Stimulated activated CD8-positive, alpha-beta memory T cell treated with anti-CD3 and anti-CD28 coated beads, Interleukin-15, amount 100 ng/mL, for 1 hour (primary cell): ENCODE measurements at places on chromosomes 12 and 14.

DNA sequence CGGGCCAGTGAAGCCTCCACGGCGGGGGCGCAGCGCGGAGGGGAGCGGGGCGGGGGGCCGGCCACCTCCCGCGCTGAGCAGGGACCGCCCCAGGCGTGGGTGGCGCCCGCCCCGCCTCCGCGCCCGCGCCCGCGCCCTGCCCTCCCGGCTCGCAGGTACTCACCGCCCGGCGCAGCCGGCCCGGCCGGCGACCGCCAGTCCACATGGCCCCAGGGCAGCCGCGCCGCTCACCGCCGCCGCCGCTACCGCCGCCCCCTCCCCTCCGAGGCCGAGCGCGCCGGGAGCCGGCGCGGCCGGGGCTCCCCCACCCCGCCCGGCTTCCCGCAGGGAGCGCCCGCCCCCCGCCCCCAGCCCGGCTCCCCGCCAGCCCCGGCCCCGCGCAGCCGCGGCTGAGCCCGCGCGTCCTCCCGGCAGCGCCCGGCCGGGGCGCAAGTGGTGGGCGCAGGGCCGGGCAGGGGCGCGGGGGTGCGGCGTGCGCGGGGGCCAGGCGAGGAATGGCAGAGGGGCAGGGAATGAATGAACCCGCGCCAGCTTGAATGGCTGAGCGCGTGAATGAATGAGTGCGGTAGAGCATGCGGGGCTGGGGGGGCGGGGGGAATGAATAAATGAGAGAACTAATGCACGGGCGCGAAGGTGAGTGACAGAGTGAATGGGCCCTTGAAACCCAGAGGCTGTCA lies at the start of gene BEGAIN:
TSS of gene BEGAIN (minus strand) at position 332 of the 677 bp plus-strand sequence. CDS start at position 205, 127 bp downstream.
- no peak for DNase-seq

- no peak for DNase-seq
These were observed 99.9 kb downstream of the FOXN3 start for GRCh38 chr14:89317051-89317691.

GRCh38 chr12:57620936-57621496 lies 9.8 kb downstream of the ARHGEF25 start:
- DNase-seq, result no peak

DNA sequence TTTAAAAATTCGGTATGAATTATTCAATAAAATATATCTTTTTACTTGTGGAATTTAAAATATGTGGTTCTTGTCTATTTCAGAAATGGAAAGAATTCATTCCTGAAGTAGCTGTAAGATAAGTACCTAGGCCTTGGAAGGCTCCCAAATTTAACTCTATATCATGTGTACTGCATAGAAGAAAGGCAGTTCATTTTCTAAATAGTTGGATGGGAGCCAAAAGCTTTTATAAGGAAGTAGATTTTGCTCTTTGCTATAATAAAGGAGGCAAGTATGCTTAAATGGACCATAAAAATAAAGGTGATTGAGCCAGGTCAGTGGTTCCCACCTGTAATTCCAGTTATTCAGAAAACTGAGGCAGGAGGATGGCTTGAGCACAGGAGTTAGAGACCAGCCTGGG lies 187.5 kb downstream of the ATXN7L3B start:
- no peak for DNase-seq

DNA sequence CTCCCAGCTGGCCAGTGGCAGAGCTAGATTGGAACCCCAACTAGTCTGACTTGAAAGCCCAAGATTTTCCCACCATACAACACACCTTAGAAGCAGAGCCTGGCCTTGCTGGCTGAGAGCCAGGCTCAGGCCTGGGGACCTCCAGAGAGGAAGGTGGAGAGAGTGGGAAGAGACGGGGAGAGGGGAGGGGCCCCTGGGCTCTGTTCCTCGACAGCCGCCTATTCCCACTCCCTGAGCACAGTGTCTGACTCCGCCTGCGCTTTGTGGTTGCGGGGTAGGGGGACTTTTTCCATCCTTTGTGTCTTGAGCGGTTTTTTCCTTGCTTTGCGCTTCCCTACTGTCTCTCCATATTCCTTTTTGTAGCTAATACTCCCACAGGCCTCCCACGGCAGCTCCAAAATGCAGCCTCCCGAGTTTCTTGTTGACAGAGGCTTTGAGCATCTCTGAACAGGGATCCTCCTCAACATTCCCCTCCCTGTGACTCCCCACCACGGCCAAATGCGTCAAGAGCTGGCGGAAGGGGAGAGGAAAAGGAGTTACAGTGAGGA lies 4.0 kb upstream of the KCNH3 start:
- DNase-seq, result no peak
